ENCODE measurements at places on chromosomes 5 and 9.

- DNase-seq, result peak; percentile 74
Measured at GRCh38 chr9:129383019-129383560, 205.0 kb upstream of the IER5L start.

GRCh38 chr9:221989-222776 lies 7.5 kb downstream of the DOCK8 start:
- no peak for DNase-seq

DNA sequence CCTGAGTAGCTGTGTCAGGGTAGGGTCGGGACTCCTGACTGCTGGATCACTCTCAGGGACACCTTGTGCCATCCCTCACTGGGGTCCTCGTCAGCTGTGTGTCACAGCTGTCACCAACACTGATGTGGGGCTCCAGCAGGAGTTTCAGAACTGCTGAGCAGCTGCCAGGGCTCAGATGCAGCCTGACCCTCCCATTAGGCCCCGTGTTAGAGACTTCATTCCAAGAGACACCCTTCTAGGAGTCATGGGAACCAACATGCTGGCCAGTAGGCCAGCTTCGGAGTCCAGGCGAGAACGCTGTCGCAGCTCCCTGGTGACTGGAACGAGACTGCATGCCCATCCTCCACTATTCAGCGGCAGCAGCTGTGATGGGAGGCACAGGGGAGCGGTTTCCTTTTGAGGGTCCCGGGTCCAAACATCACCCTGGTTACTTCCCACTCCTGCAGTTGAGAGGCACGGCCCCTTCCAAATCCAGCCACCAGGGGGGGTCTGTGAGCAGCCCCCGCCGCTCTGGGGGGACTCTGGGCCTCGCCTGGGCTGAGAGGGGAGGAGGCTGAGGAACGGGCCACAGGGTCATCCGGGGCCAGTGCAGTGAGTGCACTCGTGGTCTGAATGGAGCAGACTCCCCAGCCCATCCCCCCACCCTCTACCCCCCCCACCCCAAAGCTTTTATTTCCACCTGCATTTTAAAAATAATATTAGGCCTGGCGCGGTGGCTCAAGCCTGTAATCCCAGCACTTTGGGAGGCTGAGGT lies 12.6 kb upstream of the TCF7 start:
- DNase-seq, result peak; percentile 90

- no peak for DNase-seq
Measured at GRCh38 chr5:157559301-157559700, 16.3 kb downstream of the ADAM19 start.

- no peak for DNase-seq
Measured at GRCh38 chr5:147956064-147956841, 49.9 kb upstream of the C5orf46 start.

- no peak for DNase-seq
Measured at GRCh38 chr9:12879961-12880360, 105.1 kb downstream of the LURAP1L start.

DNA sequence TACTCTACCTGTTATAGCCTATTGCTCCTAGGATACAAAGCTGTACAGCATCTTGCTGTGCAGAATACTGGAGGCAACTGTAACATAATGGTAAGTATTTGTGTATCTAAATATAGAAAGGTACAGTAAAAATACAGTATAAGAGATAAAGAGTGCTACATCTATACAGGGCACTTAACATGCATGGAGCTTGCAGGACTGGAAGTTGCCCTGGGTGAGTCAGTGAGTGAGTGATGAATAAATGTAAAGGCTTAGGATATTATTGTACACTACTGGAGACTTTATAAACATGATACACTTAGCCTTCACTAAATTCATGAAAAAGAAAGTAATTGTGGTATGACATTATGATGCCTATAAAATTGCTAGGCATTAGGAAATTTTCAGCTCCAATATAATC lies 65.5 kb upstream of the OSMR start:
- DNase-seq, result no peak

DNA sequence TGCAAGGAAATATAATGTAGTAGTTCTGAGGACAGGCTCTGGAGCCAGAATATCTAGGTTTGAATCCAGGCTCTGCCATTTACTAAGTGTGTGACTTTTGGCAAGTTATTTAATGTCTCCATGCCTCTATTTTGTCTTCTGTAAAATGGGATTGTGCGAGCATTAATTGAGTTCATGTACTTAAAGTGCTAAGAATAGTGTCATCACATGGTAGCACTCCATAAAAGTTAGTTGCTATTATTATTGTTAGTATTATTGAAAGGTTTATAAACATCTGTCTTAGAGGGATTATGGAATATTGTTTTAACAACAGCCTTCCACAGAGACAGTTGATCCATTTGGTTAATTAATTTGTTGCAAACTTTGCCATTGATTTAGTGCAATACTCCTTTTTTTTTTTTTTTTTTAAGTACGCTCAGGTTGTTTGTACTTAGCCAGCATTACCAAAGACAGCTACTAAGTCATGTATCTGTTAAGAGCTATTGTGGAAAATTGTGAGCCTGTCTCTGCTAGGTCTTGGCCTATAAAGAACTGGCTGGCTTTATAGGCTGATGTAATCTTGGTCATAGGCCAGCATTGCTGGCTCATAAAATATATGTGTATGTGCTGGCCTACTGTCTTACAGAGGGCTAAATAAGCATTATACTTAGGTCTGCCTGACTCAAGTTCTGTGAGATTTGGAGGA lies 174.7 kb downstream of the WDR70 start:
- no peak for DNase-seq

DNA sequence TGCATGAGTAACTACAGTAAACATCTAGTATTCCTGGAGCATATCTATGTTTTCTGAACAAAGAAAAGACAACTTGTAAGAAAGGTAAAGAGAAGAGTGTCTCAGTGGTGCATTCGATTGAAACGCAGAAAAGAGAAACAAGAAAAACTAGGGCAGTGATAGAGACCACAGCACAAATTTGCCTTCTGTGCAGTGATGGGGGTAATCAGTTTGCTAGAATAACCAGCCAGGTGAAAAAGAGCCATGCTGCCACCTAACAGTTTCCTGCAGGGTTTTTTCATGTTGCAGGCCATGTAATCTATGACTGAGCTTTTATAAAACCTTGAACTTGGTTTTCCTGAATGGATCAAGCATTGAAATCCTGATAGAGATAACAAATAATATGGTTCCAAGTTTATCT lies 198.4 kb upstream of the MEF2C start:
- no peak for DNase-seq

DNA sequence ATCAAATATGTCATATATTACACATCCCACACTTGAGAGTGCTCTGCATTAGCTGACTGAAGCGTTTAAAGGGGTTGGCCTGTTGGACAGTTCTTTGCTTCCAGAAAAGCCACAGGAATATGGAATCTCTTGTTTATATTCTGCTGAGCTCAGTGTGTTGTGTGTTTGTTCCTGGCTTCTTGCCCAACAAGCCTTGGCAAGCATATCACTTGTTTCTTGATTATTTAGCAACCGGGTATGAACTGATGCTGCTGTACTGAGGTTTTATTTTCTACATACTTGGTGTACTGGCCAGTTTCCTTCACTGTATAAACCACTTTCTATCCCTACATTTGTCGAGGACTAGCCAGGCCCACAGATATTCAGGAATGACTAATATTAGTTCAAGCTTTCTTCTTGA lies 378.9 kb downstream of the KCTD16 start:
- DNase-seq, result no peak

- no peak for DNase-seq
Measured at GRCh38 chr5:117624201-117624600, 1049.6 kb upstream of the SEMA6A start.

- DNase-seq, result no peak
Measured at GRCh38 chr5:132640613-132641012, 17.4 kb upstream of the IL13 start.

DNA sequence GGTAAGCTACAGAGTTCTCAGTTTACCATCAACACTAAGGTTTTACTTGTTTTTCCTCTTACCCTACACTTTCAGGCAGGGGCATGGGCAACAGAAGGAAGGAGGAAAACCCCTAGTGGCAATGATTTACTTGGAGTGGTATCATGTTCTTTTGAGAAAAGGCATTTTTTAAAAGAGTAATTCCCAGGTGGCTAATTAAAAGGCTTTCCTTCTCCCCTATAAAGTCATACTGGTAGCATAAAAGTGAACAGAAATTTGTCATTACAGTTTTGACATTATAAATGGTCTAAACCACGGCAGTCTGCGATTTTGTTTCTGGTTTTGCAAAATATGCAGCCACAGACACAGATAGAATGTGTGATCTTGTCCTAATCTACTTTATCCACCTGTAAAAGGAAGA lies 30.9 kb upstream of the OR2K2 start:
- DNase-seq, result no peak

- no peak for DNase-seq
Measured at GRCh38 chr9:37996819-37997217, 72.2 kb downstream of the SHB start.

DNA sequence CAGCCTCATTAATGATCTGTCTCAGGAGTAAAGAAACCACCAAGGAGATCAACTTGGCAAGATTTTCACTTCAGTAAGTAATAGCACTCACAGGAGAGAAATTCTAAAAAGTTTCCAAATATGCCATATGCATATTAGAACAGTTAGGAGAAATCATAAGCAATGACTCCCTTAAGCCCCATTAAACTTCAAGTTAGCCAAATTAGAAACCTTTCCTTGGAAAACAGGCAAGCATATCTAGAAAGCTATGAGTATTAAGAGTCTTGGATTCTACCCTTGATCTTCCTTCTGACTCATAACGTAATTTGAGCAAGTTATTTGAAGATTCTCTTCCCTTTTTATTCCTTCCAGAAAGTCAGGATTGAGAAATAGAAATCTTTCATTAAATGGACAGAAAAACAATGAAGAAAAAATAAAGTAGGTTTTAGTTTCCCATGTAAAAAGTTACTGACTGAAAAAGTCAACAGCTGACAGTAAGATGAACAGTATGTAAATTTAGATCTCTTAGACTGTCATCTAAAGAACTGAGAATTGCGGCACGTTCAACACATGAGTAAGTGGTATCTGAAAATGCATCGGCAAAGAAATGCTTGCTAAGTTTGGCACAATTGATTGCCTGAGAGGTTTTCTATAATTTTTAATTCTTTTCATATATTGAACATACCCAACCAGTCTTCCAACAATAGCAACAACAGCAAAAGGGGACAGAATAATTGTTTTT lies 565.7 kb upstream of the FTMT start:
- DNase-seq, result no peak

GRCh38 chr5:77369566-77369965 lies 122.5 kb downstream of the WDR41 start:
- no peak for DNase-seq

- DNase-seq, result peak; percentile 33
Measured at GRCh38 chr9:124220946-124221451, 36.8 kb upstream of the NEK6 start.

GRCh38 chr9:121217609-121218292 lies 16.1 kb upstream of the RAB14 start:
- DNase-seq, result no peak

DNA sequence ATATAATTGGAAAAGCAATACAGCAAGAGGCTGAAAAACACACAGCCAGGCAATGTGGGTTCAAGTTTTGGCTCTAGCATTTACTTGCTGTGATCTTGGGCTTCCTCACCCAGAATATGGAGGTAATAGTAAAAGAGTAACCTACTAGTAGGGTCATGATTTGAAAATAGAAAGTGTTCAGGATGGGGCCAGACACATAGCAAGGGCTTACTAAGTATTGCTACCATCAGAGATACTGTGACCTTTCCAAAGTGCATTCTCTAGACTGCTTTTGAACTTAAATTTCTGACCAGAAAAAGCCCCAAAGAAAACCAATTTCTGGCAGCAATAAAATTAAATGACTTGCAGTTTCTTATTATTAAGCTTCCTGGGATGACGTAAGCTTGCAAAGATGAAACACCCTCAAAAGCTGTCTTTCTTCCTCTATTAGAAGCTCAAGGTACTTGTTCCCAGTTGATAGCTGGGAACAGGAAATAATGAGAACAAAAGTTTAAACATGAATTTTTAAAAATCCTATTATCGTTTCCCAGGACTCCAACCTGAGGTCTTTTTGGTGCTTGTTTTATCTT lies 20.3 kb downstream of the SLC45A2 start:
- no peak for DNase-seq

- DNase-seq, result no peak
Measured at GRCh38 chr5:83149671-83150070, 72.3 kb downstream of the XRCC4 start.

- DNase-seq, result no peak
Measured at GRCh38 chr9:89408628-89409101, 89.2 kb downstream of the SEMA4D start.

DNA sequence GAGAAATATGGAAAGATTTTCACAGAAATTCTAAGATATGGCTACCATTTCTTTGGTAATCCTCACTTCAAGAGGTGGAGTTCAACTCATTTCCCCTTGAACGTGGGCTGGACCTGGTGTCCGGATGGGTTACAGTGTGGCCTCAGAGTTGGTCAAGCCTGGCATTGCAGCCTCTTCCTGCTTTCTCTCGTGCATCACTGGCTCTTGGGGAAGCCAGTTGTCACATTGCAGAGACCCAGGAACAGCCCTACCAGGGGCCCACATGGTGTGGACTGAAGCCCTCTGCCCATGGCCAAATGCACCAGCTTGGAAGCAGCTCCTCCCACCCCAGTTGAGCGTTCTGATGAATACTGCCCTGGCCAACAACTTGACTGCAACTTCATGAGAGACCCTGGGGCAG lies 47.7 kb upstream of the FCN1 start:
- no peak for DNase-seq

DNA sequence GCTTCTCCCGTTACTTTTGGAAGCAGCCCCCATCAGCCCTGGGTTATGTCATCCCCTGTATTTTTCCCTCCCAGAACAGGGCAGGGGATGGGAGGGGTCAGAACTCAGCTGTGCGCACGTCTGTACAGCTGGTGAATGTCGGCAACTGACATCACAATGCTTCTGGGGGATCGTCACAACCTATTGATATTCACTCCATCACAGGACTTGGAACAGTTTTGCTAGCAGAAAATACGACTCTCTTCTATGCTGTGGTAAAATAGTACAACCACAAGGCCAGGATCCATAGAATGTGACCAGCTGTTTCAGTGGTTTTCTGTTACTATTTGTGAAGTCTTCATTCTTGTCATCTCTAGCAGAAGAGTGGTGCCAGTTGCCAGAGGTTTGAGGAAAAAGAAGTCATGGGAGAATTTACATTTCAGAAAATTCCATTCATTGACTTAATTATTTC lies 77.1 kb upstream of the KLF4 start:
- no peak for DNase-seq

DNA sequence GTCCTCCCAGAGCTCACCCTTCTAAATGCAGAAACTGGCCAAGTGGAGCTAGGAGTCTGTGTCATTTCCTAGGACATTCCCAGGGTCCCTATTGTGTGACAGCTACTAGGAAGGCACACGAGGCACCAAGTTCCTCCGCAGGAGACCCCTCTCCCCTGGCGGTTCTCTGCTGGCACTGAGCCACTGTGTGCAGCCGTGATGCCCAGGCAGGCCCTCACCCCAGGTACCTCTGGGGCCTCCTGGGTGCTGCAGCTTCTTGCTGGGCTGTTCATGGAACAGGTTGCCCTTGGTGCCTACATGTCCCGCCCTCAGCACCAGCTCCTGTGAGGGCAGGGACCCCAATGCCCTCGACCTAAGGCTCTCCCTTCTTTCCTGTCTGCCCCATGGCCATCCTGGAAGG lies 23.1 kb downstream of the MED10 start:
- DNase-seq, result no peak

GRCh38 chr9:96420468-96421219 lies 2.5 kb upstream of the ZNF367 start:
- peak; percentile 87 for DNase-seq

GRCh38 chr9:9914174-9914573 lies 698.6 kb downstream of the PTPRD start:
- peak; percentile 48 for DNase-seq
